ENCODE measurements at places on chromosomes 3 and 15.

DNA sequence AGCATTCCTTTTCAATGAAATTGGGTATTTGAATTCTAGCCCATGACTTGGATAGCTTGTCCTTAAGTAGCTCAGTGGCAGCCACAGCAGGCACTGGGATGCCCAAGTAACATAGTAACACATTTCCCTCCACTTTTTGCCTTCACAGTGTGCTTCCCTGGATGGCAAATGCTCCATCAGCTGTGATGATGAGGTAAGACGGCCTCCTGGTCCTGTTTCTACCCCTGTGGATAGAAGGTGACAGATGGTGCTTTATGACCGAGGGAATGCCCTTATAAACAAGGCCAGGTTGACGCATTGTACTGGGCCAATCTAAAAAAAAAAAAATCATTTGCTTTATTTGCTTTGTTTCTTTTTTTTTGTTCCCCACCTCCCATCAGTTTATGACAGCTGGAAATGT lies 41.8 kb upstream of the LRTM1 start:
- DNase-seq, result no peak

DNA sequence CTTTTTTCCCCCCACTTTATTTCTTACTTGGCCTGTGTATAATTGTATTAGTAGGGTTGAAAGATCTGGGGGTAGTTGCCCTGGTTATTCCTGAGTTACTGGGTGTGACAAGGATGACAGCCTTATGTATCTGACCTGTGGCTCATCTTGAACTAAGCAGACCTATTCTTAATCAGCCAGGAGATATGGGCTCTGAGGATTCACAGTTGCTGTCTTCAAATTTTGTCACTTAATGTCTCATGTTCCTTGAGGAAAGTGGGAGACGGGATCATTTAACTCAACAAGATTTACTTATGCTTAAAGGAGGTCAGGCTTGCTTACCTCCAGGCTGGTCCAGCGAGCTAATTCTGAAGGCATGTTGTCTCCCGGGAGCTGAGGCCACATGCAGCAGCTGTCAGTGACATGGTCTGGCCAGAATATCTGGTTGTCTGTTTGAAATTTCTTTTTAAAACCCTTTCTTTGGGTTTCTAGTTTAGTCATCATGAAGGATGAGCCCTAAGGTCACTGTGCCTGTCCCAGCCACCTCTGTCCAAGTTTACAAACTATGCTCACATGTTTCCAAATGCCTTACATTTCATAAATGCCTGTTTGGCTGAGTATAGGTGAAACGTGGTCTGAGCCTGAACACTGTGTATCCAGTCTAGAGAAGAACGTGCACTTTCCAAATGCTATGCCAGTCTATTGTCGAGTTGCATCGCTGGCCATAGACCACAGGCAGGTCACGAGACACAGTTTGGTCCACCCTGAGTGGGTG lies 26.8 kb downstream of the LRTM1 start:
- no peak for DNase-seq

GRCh38 chr3:144028798-144029411 lies 57.3 kb downstream of the DIPK2A start:
- DNase-seq, result no peak

DNA sequence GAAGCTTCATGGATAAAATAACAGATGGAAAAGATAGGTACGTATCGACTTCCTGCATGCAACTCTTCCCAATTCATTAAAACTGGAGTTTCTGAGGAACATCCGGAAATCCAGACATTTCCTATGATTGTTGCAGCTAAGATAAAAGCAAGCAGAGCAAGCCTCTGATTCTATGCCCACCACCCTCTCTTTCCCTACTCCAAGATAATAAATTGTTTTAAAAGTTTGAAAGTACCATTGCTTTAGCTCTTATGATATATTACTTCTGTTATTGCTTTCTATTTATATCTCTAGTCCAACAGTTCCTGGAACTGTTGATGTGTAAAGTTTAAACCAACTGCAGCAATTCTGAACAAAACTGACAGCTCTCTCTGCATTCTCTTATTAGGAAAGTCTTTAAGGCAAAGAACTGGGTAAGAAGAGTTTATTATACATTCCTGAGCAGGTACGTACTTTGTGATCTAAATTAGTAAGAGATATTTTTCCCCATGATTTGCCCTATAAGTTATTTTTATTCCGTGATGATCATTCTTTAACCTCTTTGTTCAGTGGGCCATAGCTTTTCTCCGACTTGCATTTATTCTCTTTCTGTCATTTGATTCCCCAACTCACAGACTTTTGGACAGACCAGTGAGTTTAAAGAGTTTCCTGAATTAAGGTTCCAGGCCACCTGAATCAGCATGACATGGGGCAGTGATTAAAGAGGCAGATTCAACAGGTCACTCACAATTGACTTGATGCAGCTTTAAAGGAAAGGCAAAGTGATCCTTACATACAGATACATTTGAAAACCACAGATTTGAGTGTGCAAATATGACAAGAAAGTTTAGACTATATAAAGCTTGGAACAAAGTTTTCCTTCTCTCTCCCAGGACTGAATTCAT lies 94.2 kb upstream of the THRB start:
- DNase-seq, result no peak

- DNase-seq, result no peak
These were observed 25.2 kb downstream of the IDH3A start for GRCh38 chr15:78174401-78174800.

GRCh38 chr15:69524814-69525213 lies 72.2 kb downstream of the RPLP1 start:
- DNase-seq, result no peak

DNA sequence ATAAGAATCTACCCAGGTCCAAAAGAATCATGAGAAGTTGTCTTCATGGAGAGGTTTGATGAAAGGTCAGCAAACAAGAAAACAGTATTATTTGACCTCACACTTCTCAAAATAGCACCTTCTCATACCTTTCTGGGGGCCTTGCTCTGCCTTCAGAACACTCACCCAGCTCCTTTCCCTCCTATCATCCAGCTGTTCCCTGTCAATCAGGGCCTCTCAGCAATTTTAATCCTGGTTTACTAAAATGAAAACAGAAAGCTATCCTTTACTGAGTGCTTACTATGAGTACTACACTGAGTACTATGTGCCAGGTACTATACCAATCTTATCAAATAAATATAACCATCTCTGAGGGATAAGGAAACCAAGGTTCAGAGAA lies 138.6 kb downstream of the GAP43 start:
- DNase-seq, result no peak

- DNase-seq, result peak; percentile 72
These were observed 255.3 kb downstream of the RORA start for GRCh38 chr15:60973637-60974415.

- DNase-seq, result no peak
These were observed 83.2 kb upstream of the PLSCR4 start for GRCh38 chr3:146334151-146334550.

DNA sequence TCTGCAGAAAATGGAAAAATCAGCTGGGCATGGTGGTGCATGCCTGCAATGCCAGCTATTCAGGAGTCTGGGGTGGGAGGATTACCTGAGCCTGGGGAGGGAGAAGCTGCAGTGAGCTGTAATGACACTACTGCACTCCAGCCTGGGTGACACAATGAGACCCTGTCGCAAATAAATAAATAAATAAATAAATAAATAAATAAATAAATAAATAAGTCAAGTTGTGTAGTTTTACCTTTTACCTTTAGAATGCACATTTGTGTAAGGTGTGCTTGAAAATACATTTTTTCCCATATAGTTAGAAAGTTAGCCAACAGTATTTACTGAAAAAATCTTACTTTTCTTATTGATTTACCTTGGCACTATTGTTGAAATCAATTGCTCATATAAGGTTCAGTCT lies 515.6 kb downstream of the NAALADL2 start:
- no peak for DNase-seq

GRCh38 chr3:121670676-121671075 lies 10.0 kb upstream of the HCLS1 start:
- DNase-seq, result no peak

- no peak for DNase-seq
These were observed 10.2 kb downstream of the EDEM1 start for GRCh38 chr3:5197470-5198312.

DNA sequence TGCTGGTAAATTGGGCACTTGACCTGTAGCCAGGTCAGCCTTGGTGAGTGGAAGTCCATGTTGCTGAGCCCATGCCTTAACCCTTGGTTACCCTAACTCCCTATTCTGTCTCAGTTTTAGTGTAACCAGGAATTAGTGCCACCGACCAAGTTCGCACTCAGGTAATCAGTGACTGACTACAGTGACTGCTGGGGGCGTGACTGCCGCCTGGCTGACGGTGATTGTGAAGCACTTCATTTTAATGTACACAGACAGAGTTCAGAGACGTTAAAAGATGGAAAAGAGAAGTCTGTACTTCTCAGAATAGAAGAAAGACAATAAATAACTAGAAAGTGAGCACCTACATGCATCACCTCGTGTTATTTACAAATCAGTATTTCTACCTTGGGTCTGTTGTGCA lies 17.3 kb downstream of the CFAP161 start:
- no peak for DNase-seq

DNA sequence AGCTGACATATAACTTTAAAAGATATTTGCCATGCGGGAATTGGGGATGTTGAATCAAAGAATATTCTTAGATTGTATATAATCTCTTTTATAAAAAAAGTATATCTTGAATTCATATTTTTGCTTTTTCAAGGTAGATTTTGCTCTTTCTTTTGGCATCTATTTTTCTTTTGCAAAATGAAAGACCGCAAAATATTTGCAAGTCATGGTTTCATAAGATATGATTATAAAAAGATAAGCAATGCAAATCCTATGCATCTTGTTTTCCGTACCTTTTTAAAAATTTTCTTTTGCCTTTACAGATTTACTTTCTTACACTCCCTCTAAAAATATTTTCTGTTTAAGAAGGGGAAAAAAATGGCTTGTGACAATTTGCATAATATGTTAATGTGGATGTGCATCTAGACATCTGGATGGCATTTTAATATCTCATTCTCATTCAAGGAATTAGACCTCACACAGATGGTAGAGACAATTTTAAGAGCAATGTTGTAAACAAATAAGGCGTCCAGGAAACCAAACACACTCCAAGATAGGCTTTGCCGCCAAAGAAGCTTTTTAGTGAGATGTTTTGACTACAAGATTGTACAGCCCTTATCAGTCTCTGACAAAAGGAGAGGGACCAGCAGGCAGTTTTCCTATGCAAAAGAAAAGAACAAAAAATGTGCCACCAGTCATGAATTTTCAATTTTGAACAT lies 371.1 kb downstream of the CHL1 start:
- DNase-seq, result no peak

DNA sequence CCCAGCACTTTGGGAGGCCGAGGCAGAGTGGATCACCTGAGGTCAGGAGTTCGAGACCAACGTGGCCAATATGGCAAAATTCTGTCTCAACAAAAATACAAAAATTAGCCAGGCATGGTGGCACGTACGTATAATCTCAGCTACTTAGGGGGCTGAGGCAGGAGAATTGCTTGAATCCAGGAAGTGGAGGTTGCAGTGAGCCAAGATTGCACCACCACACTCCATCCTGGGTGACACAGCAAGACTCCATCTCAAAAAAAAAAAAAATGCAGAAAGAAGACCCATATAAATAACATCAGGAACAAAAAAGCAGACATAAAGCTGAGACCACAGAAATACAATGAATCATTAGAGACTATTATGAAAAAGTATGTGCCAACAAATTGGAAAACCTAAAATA lies 235.2 kb upstream of the VEPH1 start:
- DNase-seq, result no peak

DNA sequence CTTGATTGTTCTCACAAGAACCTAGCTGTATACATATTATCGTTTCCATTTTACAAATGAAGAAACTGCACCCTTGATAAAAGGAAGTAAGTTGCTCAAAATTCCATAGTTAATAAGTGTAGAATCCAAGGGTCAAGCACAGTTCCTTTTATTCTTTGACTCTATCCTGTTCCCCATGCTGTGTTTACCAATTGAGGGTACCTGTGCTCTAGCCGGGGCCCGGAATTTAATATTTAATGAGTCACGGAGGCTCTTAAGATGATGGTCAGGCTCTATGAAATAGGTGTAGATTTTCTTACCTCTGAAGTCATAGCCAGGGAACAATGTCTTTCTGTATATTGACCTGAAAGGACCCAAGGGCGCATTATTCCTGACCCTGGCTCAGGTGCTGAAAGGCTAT lies 65.2 kb downstream of the LPP start:
- no peak for DNase-seq

DNA sequence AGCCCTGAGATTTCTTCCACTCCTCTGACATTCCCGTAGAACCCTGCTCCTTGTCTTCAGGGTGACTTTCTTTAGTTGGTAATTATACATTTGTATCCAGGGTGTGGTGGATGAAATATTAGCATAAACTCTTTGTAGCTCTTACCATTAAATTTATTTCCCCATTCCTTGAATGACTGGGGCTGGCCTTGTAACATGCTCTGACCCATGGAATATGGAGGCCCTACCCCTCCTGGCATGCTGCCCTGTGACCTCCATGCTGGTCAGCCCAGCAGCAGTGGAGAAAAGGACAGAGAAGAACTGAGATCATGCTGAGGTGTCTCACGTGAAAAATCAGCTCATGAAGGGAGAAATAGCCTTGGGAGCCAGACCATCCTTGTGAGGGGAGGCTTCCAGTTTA lies 96.1 kb upstream of the PROK2 start:
- DNase-seq, result no peak

GRCh38 chr3:125402639-125403038 lies 27.5 kb upstream of the ZNF148 start:
- no peak for DNase-seq

GRCh38 chr15:67834581-67835296 lies 5.1 kb downstream of the RNU6-1 start:
- DNase-seq, result no peak

DNA sequence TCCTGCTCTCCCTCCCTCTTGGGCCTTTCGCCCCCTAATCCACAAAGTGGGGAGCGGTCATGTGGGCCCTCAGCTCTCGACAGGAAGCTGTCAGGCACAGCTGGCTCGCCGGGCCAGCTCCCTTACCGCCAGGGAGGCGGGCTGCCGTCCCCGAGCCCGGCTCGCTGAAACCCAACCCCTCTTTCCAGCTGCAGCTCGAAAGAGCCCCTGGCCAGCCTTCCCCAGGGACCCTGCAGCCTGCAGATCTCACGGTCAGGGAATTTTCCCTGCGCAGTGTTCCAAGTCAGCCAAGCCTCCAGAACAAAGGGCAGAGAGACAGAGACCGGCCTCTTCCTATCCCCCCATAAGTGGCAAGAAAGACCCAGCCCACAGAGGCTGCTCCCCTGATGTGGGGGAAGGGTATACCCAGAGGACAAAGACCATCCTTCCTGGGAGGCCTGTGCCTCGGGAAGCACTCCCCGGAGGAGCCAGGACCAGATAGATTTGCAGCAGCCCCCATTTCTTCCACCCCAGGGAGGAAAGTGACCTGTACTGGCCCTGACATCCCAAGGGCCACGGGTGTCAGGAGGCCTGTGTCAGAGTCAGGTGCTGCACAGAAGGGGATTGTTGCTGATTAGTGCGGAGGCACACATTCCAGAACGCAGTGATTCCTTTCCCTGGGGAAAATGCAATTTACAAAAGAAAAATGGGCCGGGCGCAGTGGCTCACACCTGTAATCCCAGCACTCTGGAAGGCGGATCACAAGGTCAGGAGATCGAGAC lies 32.6 kb downstream of the MAGEF1 start:
- DNase-seq, result no peak
